HS-5 (cell line): ENCODE measurements at places on chromosomes 6 and 20.

DNA sequence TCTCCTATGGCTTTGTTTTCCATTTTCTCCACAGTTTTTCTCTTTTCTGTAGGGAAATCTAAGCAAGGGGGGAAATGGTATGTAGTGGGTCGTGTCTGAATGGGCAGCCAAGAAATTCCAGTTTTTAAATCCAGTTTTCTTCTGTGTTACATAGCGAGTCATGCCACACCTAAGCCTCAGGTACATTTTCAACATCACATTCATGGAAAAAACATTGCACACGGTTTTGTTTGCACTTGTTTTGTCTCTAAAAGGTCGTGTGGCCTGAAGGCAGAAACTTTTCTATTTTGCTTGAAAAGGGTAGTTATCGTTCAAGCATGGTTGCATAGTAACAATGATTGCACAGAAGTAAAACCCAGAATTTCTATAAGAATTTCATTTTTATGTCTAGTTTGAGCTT is 70.5 kb downstream of the MOXD1 start:
- DNase-seq, result no peak

- DNase-seq, result no peak
Observed at GRCh38 chr20:881783-882144, 34.4 kb downstream of the ANGPT4 start.

DNA sequence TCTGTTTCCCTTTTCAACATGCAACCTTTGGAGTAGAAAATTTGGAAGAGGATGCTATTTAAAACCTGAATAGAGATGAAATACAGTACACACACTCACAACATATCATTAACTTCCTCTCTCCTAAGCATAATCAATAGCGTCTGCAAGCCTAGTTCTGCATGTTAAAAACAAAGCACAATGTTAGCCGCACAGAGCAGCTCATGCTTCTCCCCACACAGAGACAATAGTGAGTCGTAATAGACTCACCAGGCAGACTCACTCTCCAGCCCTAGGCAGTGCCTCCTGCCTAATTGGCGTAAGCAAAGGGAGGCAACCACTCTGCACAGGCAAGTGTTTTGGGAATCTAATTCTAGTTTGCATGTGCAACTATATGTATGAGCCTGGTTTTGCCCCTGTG is 45.8 kb upstream of the ARID1B start:
- DNase-seq, result peak; percentile 65

GRCh38 chr6:110034667-110035036 is 56.5 kb downstream of the GPR6 start:
- no peak for DNase-seq

GRCh38 chr20:36399147-36399968 is 93.2 kb downstream of the DLGAP4 start:
- no peak for DNase-seq

- DNase-seq, result no peak
Observed at GRCh38 chr6:3712827-3713665, 38.5 kb downstream of the PXDC1 start.

DNA sequence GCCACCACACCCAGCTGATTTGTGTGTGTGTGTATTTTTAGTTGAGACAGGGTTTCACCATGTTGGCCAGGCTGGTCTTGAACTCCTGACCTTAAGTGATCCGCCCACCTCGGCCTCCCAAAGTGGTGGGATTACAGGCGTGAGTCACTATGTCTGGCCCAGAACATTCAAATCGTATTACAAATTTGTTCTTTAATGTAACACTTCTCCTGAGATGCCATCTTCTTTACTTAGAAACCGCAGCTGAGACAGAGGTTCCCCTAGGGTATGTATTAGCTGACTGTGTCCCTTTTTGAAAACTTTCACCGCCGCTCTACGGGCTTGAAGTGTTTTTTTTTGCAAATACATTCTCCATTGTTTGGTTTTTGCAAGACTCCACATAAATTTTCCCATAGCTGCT is 62.6 kb downstream of the TOX2 start:
- no peak for DNase-seq

DNA sequence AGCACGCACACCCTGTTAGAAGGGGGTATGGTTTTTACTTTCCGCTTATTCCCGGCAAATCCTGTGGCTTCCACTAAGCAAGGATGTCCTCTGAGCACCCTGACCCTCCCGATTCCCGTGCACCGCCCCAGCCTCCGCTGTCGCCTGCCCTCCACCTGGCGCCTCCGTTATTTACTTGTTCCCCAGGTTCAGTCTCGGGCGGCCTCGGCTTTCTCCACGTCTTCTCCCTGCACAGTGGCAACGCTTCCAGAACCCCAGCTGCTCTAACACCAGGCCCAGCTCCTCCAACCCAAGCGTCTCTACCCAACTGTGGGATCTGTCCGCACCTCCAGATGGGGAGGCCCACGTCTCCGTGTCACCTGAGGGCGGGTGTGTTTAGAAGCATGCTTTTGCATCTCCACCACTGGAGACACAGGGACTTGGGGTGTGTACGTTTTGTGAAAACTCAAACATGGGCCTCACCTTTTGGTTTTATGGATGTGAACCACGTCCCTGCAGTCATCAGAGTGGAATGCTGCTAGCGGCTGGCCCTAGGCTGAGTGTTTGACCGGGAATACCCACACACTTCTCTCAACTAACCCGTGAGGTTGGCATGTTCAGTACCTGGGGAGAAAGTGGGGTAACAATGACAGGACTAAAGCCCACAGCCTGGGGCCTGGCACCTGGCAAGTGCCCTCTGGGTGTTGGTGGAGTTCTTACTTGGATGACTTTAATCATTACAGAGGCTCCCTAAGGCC is 79.9 kb downstream of the THBS2 start:
- DNase-seq, result no peak

DNA sequence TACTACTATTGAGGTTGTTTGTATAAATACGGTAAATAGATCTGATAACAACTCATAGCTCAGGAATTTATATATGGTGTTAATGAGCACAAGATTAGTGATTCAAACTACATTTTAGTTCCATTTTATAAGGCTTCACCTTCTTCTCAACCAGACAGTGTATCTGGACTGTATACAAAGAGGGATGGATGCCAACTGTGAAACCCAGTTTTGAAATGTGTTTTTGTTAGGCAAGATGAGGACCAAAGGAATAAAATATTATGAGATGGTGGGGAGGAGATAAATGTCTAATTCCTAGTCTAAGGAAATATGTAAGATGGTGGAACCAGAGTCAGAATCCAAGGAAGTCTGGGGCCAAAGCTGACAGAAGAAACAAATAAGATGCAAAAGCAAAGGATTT is 329.0 kb downstream of the GRIK2 start:
- no peak for DNase-seq
